ENCODE measurements at places on chromosomes 12 and 14. TPM values are rescaled to one million over a fixed set of nuclear protein-coding genes. Genes with fewer than 3 reads are reported as not detected.

GRCh38 chr12:76711241-76711640 is 52.7 kb upstream of the ZDHHC17 start:
- DNase-seq = no peak

BICDL1 gene
- 40.0 TPM for polyA plus RNA-seq

B3GNT4 gene
- 2.6 TPM for polyA plus RNA-seq

LRTM2 gene
- polyA plus RNA-seq = 0.41 TPM

GRCh38 chr12:113796852-113797534 is 169.1 kb downstream of the RBM19 start:
- no peak for DNase-seq

- no peak for DNase-seq
Measured at GRCh38 chr12:88062474-88062873, 33.3 kb upstream of the C12orf50 start.

GRCh38 chr12:116346741-116347140 is 69.2 kb upstream of the MED13L start:
- DNase-seq = no peak

- no peak for DNase-seq
Measured at GRCh38 chr12:130049666-130050065, 112.6 kb upstream of the FZD10 start.

GRCh38 chr12:70950451-70950850 is 29.9 kb upstream of the PTPRR start:
- DNase-seq = no peak

- DNase-seq = no peak
Measured at GRCh38 chr12:2376908-2377657, 324.3 kb downstream of the CACNA1C start.

DNA sequence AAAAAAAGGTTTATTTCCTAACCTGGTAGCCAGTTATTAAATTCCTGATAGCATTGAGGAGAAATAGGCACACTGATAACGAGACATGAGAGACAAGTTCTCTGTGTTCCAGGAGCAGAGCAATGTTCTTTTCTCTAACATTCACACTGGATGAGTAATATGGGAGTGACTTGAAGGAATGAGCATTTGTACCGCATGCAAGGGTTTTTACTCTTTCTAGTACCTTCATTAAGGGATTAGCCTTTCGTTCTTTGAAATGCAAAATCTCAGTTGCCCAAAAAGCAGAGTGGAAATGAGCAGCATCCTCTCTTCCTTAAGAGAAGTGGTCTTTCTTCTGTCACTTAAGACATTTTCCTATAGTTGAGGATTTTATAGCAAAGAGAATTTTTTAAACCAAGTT is 54.7 kb downstream of the FGD4 start:
- no peak for DNase-seq

KRT82 gene
- polyA plus RNA-seq = not detected

GRCh38 chr12:131372706-131373195 is 338.1 kb upstream of the SFSWAP start:
- DNase-seq = no peak

- DNase-seq = no peak
Measured at GRCh38 chr14:73870525-73871235, 16.0 kb upstream of the ZNF410 start.

DNA sequence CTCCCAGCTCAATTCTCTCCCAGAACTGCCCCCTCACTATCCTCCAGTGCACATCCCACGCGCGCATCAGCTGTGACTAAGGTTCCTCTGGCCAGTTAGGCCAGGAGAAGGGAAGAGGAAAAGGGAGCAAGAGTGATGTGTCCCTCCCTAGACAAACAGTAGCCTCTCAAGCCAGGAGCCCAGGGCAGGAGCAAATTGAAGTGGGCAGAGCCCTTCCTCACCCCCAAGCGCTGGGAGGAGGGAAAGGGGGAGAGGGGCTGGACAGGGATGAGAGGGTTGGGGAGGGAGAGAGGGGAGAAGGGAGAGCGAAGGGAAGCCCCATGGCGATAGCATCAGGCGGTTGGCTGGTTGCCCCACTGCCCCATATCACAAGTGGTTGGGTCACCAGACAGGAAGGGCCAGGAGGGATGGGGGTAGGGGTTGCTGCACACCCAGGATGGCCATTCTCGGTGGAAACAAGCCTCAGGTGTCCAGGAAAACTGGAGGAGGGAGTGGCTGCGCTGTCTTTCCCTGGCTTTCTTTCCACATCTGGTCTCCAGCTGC is 1.1 kb downstream of the CD63 start:
- no peak for DNase-seq

DNA sequence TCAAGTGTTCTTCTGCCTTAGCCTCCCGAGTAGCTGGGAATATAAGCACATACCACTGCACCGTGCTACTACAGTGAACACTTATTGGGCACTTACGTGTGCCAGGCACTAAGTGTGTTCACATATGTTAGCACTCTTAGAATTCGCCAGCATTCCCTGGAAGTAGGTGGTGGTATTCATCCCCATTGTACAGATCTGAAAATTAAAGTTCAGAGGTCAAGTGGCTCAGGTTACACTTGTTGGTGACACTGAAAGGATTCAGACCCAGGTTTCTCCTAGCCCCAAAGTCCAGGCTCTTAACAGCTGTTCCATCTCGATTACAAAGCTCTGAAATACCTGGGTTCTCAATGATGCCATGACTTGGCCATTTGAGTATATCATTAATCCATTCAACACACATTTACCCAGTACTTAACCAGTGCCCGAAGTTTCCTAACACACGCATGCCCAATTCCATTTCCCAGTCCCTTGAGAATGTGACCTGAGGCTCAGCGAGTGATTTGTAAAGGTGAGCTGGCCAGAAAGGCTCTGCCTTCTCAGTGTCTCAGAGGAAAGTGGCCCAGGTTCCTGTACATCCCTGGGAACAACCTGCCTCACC is 4.8 kb downstream of the MVK start:
- no peak for DNase-seq

GRCh38 chr14:30118992-30119640 is 191.5 kb upstream of the PRKD1 start:
- DNase-seq = no peak

DNA sequence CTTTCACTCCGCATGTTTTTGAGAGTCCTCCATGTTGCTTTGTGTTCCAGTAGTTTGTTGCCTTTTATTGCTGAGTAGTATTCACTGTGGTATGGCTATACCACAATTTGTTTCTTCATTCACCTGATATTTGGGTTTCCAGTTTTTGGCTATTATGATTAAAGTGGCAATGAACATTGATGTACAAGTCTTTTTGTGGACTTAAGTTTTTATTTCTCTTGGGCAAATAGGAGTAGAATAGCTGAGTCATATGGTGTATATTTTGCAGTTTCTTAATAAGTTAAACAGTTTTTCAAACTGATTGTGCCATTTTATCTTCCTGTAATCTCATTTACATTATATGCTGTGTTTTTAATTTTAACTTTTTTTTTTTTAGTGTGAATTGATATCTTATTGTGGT is 16.2 kb downstream of the ADIPOR2 start:
- no peak for DNase-seq

GRCh38 chr12:122090759-122091515 is 12.4 kb downstream of the MLXIP start:
- no peak for DNase-seq

GRCh38 chr12:28787151-28787550 is 361.9 kb upstream of the FAR2 start:
- DNase-seq = no peak

DNA sequence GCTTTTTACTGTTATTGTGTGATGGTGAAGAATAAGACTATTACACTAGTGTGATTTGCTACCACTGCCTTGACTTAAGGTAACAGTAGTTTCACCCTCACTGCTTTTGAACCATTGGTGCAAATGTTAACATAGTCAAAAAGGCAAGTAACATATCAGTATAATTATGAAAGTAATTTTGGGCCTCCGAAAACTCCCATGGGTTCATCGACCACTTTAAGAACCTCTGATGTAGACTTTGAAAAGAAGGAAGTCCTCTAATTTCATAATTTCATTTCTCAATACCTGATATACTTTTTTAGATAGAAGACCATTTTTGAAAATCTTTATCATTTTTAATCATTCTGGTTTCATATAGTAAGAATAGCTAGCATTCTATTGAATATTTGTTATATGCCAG is 57.7 kb downstream of the ETNK1 start:
- DNase-seq = no peak

GRCh38 chr12:91622981-91623380 is 440.4 kb upstream of the DCN start:
- no peak for DNase-seq

DNA sequence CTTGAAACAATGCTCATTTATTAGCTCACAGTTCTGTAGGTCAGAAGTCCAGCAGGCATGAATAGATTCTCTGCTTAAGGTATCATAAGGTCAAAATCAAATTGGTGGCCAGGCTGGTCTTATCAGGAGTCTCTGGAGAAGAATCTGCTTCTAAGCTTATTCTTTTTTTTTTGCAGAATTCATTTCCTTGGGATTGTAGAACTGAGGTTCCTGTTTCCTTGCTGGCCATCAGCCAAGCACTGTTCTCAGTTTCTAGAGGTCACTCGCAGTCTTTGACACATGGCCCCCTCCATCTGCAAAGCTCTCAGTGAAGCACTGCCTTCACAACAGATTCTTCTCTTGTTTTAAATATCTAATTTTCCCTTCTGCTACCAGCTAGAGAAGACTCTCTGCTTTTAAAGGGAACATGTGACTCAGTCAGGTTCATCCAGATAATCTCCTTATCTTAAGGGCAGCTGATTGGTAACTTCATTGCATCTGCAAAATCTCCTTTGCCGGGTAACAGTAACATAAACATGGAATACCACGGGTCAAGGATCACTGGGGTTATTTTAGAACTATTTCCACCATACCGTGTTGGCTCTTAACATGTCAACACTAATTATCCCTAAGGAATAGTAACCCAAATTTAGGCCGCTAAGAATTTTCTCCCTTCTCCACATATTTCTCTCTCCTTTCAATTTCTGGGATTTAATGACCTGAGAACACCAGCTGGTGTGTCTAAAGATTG is 25.3 kb downstream of the RHOJ start:
- no peak for DNase-seq

- no peak for DNase-seq
Measured at GRCh38 chr12:67677166-67677565, 28.6 kb downstream of the DYRK2 start.

RDH12 gene
- 0.62 TPM for polyA plus RNA-seq

- DNase-seq = no peak
Measured at GRCh38 chr14:33542338-33543287, 408.3 kb downstream of the EGLN3 start.

BMAL2 gene
- polyA plus RNA-seq = 5.6 TPM

- no peak for DNase-seq
Measured at GRCh38 chr14:100079726-100080005, 14.4 kb downstream of the EVL start.

OTUB2 gene
- polyA plus RNA-seq = 5.0 TPM

AKAP3 gene
- 4.7 TPM for polyA plus RNA-seq

GRCh38 chr12:60863421-60863820 is 1267.6 kb downstream of the SLC16A7 start:
- no peak for DNase-seq

BHLHE41 gene
- polyA plus RNA-seq = 3.1 TPM

DNA sequence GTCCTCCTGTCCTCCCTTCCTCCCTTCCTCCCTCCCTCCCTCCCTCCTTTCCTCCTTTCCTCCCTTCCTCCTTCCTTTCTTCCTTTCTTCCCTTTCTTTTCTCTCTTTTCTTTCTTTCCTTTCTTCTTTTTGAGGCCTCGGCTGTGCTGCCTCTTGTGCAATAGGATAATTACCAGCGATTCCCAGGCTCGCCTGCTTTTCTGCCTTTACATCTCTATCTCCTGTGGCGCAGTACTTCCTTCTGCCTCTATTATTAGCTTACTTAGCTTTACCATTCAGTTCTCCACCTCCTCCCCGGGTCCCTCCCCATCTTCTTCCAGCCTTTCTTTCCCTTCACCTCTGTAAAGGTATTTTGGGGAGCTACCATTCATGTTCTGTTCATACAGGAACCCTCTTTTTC is 19.9 kb downstream of the ETV6 start:
- no peak for DNase-seq

DNA sequence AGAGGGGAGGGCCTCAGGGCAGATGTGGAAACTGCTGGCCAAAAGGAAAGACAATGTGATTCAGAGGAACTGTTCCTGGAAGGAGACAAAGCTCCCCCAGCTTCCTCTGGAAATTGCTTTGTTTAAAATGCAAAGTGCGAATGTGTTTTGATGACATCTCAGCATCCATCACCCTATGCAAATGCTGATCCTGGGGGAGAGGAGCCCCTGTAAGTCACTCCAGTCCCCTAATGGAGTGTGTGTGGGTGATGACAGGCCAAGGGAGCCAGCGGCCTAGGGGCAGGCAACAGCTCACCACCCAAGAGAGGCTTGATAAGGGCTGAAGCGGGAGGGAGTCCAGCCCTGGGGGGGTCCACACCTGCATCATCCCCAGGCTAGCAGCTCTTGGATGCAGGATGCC is 134.2 kb downstream of the ESRRB start:
- no peak for DNase-seq

ASPG gene
- polyA plus RNA-seq = 17.1 TPM

DNA sequence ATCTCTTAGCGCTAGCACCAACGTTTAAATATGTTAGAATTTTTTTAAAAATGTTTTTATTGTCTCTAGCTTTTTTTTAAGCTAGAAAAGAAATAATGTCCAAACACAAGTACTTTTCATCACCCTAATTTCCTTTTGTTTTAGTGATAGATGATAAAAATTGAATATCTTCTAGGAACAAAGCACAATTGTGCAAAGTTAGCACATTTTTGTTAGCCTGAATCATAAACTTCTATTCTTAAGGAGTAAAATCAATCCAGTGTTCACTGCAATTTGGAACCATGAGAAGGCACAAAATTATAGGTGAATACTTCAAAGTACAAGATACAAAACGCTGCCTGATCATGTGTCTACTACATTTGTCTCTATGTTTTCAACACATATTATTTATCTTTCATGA is 408.5 kb upstream of the RPL10L start:
- DNase-seq = no peak

- no peak for DNase-seq
Measured at GRCh38 chr12:43789941-43790340, 16.2 kb downstream of the TWF1 start.

DNA sequence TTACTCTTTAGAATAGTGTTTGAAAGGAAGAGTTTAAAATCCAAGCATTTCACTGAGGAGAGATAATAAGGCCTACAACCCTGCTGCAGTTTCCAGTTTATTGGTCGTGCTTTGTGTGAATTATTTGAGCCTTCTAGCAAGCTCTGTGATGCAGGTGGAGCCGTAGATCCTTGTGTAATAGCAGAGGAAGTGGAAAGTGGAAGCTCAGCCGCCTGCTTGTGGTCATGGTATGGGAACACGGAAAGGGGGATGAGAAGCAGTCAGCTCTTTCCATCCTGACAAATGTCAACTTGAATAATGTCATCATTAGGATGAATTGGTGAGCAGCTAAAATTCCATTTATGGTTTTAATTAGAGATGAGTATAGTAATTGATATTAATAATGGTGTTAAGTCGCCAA is 29.1 kb downstream of the SYNE2 start:
- no peak for DNase-seq

DNA sequence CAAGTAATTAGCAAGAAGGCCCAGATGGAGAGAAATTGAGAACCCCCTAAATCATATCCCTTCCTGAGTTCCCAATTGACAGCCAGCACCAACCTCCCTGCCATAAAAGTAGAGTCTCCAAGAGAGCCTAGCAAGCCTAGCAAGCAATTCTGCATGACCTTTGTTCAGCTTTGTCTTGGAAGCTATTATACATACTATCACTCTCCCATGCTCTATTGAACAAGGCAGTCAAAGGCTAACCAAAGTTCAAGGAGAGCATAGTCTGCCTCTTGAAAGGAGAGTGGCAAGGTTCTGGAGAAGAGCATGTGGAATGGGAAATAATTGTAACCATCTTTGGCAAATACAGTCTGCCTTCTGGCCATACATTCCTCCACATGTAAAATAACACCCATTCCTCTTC is 7.8 kb downstream of the ACOT4 start:
- DNase-seq = no peak

C1QL4 gene
- 1.4 TPM for polyA plus RNA-seq

Data from left renal cortex interstitium (tissue), 4 donors.